Effector memory CD4-positive, alpha-beta T cell (primary cell): ENCODE measurements at places on chromosomes 4 and X.

DNA sequence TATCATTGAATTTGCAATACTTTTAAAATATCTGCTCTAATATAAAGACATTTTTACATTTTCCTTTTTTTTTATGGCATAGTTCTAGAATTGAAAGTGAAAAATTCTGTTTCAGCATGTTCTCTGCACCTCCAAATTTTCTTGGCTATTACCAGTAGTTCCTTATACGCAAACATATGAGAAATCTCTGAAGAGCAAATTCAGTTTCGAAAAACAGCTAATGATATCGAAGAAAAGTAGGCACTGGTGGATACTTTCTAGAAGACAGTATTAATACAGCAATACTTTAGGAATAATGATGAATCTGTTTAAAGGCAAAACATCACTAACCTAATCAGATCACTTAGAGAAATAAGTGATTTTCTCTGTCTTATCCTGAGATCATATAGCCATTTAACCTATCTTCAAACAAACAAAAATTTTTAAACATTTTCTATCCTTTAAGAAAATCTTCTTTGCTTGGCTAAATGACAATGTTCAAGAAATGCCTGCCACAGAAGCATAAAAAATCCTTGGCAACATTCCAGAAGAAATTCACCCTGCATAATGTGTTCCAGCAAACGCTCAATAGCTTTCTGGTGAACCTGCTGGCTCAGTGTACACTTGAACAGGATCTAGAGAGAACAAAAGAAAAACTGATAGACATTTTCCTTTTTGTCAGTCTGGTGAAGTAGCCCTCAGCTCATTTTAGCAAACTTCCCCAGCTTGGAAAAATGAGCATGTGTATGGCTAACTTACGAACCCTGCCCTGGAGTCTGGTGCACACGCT, 51.2 kb upstream of the KLF3 start:
- no peak for DNase-seq

GRCh38 chr4:76278583-76278982, 27.1 kb downstream of the FAM47E start:
- DNase-seq: no peak

- no peak for DNase-seq
These were observed 56.6 kb downstream of the INTS12 start for GRCh38 chr4:105651884-105652283.

GRCh38 chr4:72858328-72858727, 211.2 kb downstream of the COX18 start:
- DNase-seq: no peak

GRCh38 chr4:162347156-162347841, 183.5 kb upstream of the FSTL5 start:
- no peak for DNase-seq

DNA sequence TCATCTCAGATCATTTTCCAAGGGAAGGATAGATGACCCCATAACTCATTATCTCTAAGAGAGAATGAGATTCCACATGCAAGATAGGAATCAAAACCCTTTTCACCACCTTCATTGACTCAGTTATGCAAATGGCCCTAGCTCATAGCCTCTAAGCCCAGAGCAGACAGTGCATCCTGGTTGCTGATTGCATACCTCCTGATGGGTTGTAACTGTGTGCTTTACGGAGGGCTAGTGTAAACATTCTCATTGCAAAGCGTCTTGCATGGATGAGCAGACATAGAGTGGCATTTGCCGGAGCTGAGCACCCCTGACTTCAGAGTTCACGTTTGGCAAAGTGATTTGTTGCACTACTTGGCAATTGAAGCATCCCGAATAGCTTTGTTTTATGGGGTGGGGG, 151.0 kb downstream of the VCX3A start:
- DNase-seq: no peak

DNA sequence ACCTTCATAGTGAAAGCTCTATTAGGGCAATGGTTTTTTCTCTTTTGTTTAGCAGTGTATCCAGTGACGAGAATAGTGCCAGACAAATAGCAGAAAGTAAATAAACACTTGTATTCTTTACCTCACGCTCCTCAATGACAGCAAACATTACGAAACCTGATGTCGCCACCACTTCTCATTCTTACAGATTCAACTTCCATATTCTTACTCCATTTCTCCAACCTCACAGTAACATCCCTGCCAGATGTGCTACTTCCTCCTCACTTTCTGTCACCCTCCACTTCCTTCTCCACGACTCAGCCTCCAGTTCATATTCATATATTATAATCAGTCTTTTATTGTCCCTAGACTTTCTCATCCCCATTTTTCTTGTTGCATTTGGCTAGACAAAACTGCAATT, 1956.2 kb upstream of the AGA start:
- no peak for DNase-seq

DNA sequence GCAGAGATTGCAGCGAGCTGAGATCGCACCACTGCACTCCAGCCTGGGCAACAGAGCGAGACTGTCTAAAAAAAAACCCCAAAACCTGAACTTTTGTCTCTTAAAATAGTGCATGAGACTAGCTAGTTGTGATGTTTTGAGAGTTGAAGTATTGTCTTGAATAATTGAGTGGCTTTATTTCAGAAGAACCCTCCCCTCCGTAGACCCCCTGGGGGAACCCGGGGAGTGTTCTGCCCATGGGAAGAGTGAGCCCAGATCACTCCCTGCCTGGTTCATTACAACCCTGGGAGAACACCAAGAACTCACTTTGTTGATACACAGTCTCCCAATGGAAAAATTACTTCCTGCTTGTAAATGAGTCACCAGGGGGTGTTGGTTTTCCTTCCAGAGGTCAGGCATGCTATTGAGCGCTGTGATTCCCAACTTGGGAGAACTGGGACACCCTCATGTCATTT, 65.3 kb upstream of the SHISA3 start:
- no peak for DNase-seq

DNA sequence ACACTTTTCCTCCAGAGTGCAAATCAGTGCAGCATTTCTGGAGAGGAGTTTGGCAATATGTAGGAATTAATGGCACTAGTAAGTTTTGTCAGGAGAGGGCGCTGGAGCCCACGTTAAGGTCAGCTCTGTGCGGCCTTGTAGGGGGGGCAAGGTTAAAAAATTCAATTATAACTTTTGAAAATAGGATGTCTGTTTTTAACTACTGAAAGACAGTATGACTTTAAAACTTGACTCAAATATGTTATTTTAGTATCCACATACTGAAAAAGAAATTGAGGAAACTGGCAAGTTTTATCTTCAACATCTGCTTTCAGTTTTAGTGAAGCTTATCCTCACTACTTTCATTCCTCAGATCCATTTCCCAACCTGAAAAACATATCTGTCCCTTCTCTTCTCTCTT, 30.9 kb upstream of the HSD17B13 start:
- DNase-seq: no peak

GRCh38 chrX:3066555-3066954, 25.3 kb downstream of the ARSF start:
- no peak for DNase-seq

DNA sequence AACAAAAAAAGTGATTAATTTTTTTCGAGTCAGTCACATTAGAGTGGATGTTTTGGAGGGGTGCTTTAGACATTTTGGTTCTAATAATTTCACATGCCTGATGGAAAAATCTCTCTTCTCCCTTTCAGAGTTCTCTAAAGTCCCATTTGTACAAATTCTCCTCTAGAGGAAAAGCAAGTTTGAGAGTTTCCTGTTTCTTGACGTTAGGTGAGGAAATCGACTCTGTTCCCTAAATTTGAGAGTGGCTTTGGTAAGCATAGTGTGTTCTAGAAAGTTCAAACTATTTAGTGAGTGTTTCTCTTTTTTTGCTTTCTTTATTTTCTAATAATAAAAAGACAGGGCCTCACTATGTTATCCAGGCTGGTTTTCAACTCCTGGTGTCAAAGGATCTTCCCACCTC, 1.6 kb upstream of the ATP6AP2 start:
- no peak for DNase-seq

DNA sequence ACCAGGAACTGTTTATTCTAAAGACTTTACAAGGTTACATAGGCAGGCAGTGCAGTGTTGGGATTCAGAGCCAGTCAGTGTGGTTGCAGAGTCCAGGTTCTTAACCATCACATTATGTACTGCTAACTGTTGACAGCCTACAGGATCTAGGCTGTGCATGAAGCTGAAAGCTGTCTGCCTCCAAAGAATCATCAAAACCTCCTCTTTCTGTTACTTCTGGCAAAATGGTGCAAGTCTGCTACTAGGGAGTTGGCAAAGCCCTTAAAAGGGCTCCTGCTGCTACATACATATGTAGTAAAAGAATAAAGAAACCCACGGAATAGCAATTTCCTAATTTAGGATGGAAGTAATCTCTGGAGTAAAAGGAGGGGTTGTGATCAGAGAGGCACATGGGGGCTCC, 40.4 kb upstream of the CHRDL1 start:
- no peak for DNase-seq

DNA sequence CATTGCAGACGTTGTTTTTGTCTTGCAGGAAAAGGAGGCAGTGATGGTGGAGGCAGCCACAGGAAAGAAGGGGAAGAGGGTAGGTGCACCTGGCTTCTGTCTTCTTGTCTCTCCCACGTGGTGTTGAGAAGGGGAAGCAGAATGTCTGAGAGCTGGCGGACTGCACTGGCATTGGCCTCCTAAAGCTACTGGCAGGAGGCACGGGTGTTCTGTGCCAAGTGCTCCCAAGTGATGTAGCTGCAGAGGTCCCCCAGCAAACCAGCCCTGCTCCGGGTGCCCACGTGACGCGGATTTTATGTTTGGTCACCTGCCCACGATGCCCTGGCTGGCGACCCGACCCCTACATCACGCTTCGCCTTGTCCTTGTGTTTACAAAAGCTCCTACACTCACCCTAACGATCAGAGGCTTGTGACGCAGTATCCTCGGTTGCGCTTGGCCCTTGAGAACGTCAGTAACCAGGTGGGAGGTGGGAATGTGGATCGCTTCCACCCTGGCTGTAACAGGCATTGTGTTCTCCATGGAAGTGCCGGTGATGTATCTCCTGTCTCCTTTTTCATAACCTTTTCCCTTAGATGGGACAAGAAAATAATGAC, 28.5 kb upstream of the XG start:
- DNase-seq: no peak

GRCh38 chr4:163693211-163693610, 198.7 kb downstream of the TMA16 start:
- no peak for DNase-seq

- no peak for DNase-seq
These were observed 61.6 kb upstream of the MTMR8 start for GRCh38 chrX:64456828-64457227.

- DNase-seq: no peak
These were observed 26.8 kb upstream of the PPP2R2C start for GRCh38 chr4:6499238-6499600.

DNA sequence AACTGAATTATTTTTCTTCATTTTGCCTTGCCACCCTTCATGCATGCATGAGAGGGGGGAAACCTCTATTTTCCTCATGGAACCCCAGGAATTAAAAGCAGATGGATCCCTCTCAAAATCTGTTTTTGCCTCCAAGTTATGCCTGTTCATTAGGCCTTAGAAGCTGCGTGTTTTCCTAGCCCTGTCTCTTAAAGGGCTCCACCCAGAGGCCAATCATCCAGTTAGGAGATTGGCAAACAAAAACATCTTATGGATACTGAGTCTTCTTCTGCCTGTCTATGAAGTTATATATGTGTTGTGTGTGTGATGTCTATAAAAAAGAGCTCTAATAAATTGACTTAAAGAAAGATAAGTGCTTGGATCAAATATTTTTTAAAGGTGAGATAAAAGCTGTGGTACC, 142.9 kb downstream of the ANAPC10 start:
- DNase-seq: no peak

DNA sequence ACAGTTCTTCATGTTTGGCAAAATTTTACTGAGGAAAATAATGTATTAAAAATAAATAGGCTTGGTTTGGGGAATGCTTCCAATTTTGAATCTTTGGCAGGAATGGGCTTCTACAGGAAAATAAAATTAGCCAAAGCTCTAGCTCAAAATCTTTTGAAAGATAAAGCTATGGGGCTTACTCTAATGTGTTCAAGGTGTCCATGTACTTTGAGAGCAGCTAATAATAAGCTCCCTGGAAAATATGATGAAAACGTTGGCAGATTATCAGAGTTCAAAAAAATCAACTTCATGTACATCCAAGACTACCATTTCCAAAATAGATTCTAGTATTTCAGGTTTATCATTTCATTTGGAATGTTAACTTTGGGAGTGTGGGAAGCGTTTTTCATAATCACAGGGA, 158.4 kb downstream of the EMCN start:
- DNase-seq: no peak

GRCh38 chr4:41992967-41993857, 2.9 kb downstream of the SLC30A9 start:
- DNase-seq: no peak

DNA sequence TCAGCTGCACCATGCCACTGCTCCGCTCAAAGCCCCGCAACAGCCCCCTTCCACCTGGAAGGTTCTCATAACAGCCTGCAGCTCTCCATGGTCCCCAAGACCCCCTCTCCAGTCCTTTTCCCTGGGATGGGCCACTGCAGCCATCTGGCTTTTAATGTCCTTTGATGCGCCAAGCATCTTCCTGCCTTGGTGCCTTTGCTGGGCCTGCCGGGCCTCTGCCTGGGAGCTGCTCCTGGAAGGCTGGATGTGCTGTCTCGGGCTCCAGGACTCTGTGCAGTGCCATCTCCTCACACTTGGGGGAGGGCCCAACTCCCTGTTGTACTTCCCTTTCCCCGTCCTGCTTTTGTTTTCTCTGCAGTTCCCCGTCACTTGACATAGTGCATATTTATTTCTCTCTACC, 60.3 kb downstream of the TAPT1 start:
- DNase-seq: no peak

DNA sequence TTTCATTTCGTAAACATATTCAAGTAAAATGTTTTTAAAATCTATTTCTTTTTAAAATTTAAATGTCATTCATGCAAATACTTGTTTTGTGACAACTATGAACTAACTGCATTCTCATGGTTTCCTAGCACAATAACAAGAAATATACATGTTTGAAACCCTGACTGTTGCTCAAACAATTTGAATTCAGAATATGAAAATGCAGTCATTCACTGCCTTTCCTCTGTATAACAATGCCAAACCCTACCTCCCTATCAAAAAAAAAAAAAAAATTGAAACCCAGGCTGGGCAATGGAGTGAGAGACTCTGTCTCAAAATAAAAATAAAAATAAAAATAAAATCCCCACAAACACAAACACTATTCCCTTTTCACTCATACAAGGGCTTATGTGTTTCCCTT, 42.1 kb downstream of the MAB21L2 start:
- no peak for DNase-seq
